ENCODE measurements at places on chromosomes 12 and 14. TPM values are rescaled to one million over a fixed set of nuclear protein-coding genes. Genes with fewer than 3 reads are reported as not detected.

Gene PRH1
- total RNA-seq, result 11.2 TPM

Gene SLCO1C1
- total RNA-seq, result not detected

Gene GNG2
- 2.9 TPM for total RNA-seq

Gene ADSS1
- total RNA-seq, result 0.98 TPM

Gene NID2
- 39.2 TPM for total RNA-seq

Gene RNU4-1
- total RNA-seq, result under 0.01 TPM

Gene ACSM4
- not detected for total RNA-seq

Gene FOXN4
- total RNA-seq, result not detected

Gene CLEC2A
- total RNA-seq, result not detected

Gene RNF212B
- not detected for total RNA-seq

Gene KRR1
- total RNA-seq, result 76.4 TPM

Gene HRK
- total RNA-seq, result not detected

Gene GZMH
- not detected for total RNA-seq

Gene SLC25A21
- 0.74 TPM for total RNA-seq

Gene OTX2
- not detected for total RNA-seq
